CD4-positive, alpha-beta T cell treated with Interleukin-15 for 1 hour (primary cell): ENCODE measurements at places on chromosomes 13 and 19.

DNA sequence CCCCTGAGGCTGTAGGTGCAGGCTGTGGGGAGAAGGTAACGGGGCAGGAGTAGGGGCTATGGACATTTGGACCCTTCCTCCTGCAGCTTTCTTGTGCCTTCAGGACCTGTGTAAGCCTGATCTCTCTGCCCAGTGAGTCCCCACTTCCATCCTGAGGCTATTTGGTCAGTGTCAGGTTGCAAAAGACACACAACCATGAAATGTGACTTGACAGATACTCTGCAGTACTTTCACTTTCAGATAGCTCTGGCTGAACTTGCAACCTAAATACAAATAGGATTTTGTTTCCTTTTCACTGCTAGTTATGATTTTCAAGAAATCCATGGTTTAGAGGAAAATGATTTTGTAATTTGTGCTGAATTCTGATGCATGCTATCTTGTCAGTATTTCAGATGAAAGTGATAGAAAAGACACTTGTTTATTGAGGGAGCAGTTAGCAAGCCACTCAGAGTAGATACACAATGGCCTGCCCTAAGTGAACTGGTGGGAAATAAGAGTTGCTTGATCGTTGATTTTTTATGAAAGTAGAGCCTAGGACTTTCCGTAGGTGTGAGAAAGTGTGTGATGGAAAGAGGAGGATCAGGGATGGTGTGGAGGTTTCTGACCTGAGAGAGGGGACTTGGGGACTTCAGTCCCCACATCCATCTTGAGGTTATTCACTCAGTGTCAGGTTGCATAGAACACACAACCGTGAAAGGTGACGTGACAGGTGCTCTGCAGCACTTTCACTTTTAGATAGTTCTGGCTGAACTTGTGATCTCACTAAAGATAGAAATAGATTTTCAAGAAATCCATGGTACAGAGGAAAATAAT, 18.1 kb upstream of the EID2 start:
- no peak for DNase-seq

- DNase-seq = no peak
Observed at GRCh38 chr13:73060251-73061160, 1.7 kb downstream of the KLF5 start.

- no peak for DNase-seq
Observed at GRCh38 chr19:40519352-40520322, 52.8 kb downstream of the SPTBN4 start.

DNA sequence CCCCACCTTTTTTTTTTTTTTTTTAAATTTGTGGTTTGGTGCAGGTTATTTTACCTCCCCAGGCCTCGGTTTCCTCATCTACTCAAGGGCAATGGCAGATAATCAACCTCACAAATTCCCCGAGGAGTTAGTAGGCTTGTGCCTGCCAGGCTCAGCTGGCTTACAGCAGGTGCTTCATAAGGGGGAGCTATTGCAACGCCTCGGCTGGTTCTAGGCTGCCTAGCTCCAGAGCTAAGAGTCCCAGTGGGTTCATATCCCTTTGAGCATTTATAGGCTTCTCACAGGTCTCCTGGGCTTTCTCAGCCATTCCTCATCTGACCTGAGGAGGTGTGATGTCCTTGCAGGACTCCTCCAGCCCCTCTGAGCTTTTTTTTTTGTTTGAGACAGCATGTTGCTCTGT, 10.6 kb downstream of the BCKDHA start:
- no peak for DNase-seq

GRCh38 chr13:102090532-102090931, 311.3 kb downstream of the FGF14 start:
- DNase-seq = no peak

- no peak for DNase-seq
Observed at GRCh38 chr13:40317980-40318327, 348.5 kb downstream of the FOXO1 start.

- no peak for DNase-seq
Observed at GRCh38 chr13:112908342-112908741, 60.7 kb upstream of the MCF2L start.

GRCh38 chr13:25319771-25320170, 18.3 kb downstream of the NUP58 start:
- no peak for DNase-seq

- DNase-seq = no peak
Observed at GRCh38 chr13:21997726-21998125, 326.9 kb downstream of the FGF9 start.

DNA sequence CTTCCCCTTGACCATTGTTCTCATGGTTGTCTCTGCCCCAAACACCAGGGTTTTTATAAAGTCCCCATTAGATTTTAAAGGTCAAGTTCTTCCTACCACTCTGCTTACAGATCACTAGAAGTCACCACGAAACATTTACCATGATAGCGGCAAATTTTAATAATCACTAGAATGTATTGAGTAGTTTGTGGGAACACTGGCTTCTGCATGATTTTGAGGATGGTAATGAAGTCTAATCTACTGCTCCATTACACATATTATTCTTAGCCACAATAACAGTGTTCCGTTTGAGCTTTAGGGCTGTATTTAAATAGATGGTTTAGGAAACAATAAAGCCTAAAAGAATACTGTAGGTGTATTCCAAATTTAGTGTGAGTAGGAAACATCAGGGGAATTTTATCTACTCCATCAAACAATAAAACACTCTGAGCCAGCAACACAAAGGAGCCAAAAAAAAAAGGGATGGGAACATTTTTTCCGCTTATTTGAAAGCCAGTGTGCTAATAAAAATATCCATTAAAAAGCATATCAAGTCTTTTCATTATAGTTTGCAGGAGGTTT, 49.7 kb downstream of the KLF12 start:
- DNase-seq = no peak
